Activated CD4-positive, alpha-beta T cell treated with anti-CD3 and anti-CD28 coated beads for 36 hours (primary cell): ENCODE measurements at places on chromosomes 7 and 10. TPM values are rescaled to one million over a fixed set of nuclear protein-coding genes. Genes with fewer than 3 reads are reported as not detected.
A peak's percentile ranks its signal among the peaks of the same experiment; 100 is the strongest.

DNA sequence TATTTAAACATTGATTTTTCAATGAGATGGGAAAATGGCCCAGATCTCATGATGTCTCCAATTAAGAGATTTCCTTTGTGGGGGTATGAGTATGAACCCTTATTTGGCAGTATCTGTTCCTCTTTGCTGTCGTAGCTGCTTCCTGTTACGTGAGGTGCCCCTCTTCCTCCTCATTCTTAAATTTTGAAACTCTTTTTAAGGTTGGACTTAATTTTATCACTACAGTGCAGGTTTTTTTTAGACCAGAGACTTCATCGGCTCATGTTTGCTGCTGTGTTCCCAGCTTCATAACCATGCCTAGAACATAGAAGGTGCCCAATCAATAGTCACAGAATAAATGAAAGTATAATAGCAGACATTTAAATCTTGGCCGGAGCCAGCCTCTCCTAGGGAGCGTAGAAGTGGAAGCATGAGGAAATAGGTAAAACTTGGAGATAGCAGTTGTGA, 2.4 kb downstream of the MIOS start:
- H3K27me3 ChIP-seq, result no peaks in the 10 kb centered on the region
- H3K36me3 ChIP-seq, result peaks cover 47% of the 10 kb centered on the region
- peaks cover 46% of the 10 kb centered on the region for H3K4me1 ChIP-seq
- peak overlapping the region; percentile 90 for H3K27ac ChIP-seq

Gene WASHC2C
- total RNA-seq, result 33.0 TPM

DNA sequence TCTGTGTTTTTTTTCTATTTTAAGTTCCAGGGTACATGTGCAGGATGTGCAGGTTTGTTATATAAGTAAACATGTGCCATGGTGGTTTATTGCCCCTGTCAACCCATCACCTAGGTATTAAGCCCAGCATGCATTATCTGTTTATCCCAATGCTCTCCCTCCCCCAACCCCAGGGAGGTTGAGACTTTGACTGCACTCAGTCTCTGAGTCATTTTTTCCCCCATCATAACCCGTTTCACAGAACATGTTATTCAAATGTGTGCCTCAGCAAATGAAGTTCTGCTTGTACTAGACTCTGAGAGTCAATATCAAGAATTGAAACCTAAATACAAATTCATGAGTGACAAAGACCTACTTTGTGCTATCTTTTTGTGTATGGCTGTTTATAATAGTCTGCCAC, 70.0 kb upstream of the CYP26C1 start:
- H3K27ac ChIP-seq, result peak overlapping the region; percentile 23
- peaks cover 33% of the 10 kb centered on the region for H3K4me1 ChIP-seq

Gene LIPM
- total RNA-seq, result not detected

GRCh38 chr10:79068203-79068561, 584 bp upstream of the ZMIZ1 start:
- peak; percentile 55 for DNase-seq
- H3K4me1 ChIP-seq, result peaks cover 34% of the 10 kb centered on the region
- H3K4me3 ChIP-seq, result peak overlapping the region; percentile 73
- no peaks in the 10 kb centered on the region for H3K36me3 ChIP-seq
- peak overlapping the region; percentile 58 for H3K27ac ChIP-seq

GRCh38 chr7:158821171-158822031, 7.9 kb downstream of the ESYT2 start:
- peak overlapping the region; percentile 71 for H3K4me3 ChIP-seq
- H3K36me3 ChIP-seq, result peaks cover 18% of the 10 kb centered on the region
- no peaks in the 10 kb centered on the region for H3K27me3 ChIP-seq
- H3K4me1 ChIP-seq, result peaks cover 82% of the 10 kb centered on the region

- H3K36me3 ChIP-seq, result no peaks in the 10 kb centered on the region
- no peak overlapping the region for H3K4me3 ChIP-seq
- no peak for DNase-seq
- H3K4me1 ChIP-seq, result no peaks in the 10 kb centered on the region
- H3K27me3 ChIP-seq, result peaks cover 8% of the 10 kb centered on the region
Observed at GRCh38 chr10:17835688-17836087, 26.5 kb downstream of the MRC1 start.

DNA sequence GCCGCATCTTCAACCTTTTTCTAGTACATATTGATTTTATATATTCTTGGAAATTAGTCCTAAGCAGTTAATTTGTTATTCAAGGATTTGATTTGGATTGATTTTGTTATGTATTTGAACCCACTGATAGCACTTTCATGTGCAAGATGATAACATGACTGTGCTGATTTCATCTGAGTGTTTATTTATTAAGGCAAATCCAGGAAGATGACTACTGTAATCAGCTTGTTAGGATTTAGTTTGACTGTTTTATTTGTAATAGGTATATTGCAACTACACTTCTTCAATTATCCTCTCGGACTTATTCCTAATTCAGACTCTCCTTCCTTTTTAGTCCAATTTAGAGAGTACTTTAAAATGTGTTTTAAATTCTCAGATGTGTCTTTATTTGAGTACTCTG, 75.1 kb upstream of the PRKG1 start:
- H3K27ac ChIP-seq, result no peak overlapping the region
- H3K4me1 ChIP-seq, result no peaks in the 10 kb centered on the region
- no peak for DNase-seq
- no peak overlapping the region for H3K4me3 ChIP-seq
- H3K36me3 ChIP-seq, result no peaks in the 10 kb centered on the region

GRCh38 chr7:73577627-73578341, 595 bp downstream of the TBL2 start:
- no peaks in the 10 kb centered on the region for H3K27me3 ChIP-seq
- H3K4me1 ChIP-seq, result peaks cover 26% of the 10 kb centered on the region
- H3K4me3 ChIP-seq, result peak overlapping the region; percentile 98
- no peak for DNase-seq
- peak overlapping the region; percentile 67 for H3K27ac ChIP-seq
- H3K36me3 ChIP-seq, result peaks cover 26% of the 10 kb centered on the region

GRCh38 chr10:78588194-78588811, 480.5 kb upstream of the ZMIZ1 start:
- DNase-seq, result no peak
- H3K4me1 ChIP-seq, result no peaks in the 10 kb centered on the region
- no peaks in the 10 kb centered on the region for H3K36me3 ChIP-seq
- no peak overlapping the region for H3K27ac ChIP-seq
- no peaks in the 10 kb centered on the region for H3K27me3 ChIP-seq

Gene MSMB
- total RNA-seq, result not detected

DNA sequence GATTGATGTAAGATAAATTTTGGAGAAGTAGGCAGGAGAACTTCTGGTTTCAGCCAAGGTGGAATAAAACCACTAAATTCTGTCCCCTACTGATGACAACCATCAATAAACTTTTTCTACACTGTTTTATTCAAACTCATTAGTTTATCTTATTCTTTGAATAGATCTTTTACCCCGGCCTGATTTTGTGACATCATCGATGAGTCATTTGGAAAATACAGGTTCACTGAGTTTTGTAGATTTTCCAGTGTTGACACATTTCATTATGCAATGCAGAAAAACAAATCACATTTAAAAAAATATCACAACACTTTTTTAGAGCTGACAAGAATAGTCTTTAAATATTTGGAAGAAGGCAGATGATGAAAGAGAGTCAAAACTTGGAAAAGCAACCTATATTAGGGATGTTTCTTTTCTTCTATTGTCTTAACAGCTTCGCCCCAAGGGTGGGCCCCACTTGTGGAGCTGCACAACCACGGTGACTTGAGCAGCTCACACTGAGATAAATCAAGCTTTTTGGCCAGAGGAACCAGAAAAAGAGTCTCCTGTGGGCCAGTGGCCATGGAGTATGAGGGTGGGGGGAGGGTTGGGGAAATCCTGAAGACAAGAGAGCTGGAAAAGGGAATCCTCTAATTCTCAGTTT, 112.8 kb downstream of the PTEN start:
- no peak overlapping the region for H3K4me3 ChIP-seq
- no peaks in the 10 kb centered on the region for H3K36me3 ChIP-seq
- no peaks in the 10 kb centered on the region for H3K27me3 ChIP-seq
- H3K27ac ChIP-seq, result no peak overlapping the region

- peak overlapping the region; percentile 8 for H3K27ac ChIP-seq
- H3K27me3 ChIP-seq, result no peaks in the 10 kb centered on the region
- peak; percentile 81 for DNase-seq
- H3K4me3 ChIP-seq, result peak overlapping the region; percentile 92
Observed at GRCh38 chr7:100476903-100477870, 1.8 kb downstream of the TSC22D4 start.

DNA sequence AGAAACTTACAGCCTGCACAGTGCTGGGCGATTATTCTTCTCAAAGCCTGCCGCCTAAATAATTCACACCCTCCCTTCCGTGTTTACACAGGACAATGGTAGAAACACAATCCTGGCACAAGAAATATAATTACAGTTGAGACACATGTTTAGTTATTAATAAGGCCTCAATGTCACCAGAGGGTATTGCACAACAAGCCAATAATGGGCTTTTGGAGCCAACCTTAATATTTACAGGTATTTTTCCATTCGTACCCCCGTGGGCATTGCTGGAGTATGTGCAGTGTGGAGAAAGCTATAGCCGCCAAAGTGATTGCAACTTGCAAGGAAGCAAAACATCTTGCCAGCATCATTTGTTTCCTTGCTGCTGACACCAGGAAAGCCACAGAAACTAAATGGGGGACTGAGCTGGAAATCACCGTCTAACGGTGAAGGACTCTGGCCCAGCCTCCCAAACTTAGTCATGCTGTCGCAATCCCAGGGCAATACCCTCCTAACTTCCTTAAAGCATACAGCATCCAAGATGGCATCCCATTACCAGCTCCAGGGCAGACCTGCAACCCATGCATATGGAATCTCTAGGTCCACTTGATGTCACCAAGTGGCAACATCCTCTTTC, 8.6 kb downstream of the CALN1 start:
- peaks cover 4% of the 10 kb centered on the region for H3K4me1 ChIP-seq
- no peaks in the 10 kb centered on the region for H3K36me3 ChIP-seq
- peaks cover 2% of the 10 kb centered on the region for H3K27me3 ChIP-seq
- H3K27ac ChIP-seq, result no peak overlapping the region
- no peak for DNase-seq

Gene COL28A1
- total RNA-seq, result not detected

Gene TAF6
- total RNA-seq, result 54.3 TPM

DNA sequence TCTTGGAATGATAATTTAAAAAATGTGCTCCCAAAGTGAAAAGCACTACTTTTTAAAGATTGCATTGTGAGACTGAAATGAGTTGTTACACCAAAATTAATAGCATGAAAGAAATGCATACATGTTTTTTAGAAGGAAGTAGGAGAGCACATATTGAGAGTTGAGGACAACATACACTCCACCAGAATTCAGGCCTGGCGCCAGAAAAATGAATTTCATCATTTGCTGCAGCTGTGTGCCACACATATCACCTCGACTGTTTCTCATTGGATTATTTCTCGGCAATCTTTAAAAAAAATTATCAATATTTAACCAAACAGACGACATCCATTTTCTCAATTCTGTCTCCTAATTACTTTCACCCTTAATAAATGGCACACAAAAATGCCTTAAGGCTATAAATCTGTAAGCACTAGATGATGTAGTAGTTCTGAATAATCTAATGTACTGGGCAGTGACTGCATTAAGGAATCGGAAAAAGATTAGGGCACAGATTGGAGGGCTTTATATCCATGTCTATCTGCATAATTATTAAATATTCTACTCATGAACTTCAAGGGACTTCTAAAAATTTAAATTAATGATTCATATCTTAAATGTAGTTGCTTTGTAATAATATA, 590.4 kb downstream of the NXPH1 start:
- H3K27ac ChIP-seq, result no peak overlapping the region
- no peaks in the 10 kb centered on the region for H3K4me1 ChIP-seq

Gene SPAM1
- total RNA-seq, result not detected

- no peak overlapping the region for H3K27ac ChIP-seq
- H3K4me1 ChIP-seq, result no peaks in the 10 kb centered on the region
- no peak for DNase-seq
- H3K27me3 ChIP-seq, result peaks cover 19% of the 10 kb centered on the region
Observed at GRCh38 chr10:116608686-116609594, 11.8 kb upstream of the PNLIPRP2 start.

DNA sequence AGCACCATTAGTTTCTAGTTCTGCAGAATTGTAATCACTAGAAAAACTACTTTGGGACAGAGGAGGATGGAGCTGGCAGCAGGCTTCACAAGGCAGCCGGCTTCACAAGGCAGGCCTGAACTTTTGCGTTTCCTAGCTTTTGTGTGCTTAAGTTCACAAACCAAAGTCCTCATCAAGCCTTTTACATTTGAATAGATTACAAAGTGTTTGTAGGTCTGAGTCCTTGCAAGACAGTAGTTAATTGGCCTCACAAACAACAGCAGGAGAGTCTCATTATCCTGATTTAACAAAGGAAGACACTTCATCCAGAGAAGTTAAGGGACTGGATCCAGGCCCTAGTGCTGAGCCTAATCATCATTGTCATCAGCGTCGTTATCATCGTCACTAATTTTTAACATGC, 147.8 kb upstream of the AUTS2 start:
- H3K27ac ChIP-seq, result no peak overlapping the region
- H3K36me3 ChIP-seq, result no peaks in the 10 kb centered on the region
- no peak for DNase-seq
- H3K4me1 ChIP-seq, result no peaks in the 10 kb centered on the region
- H3K4me3 ChIP-seq, result no peak overlapping the region

DNA sequence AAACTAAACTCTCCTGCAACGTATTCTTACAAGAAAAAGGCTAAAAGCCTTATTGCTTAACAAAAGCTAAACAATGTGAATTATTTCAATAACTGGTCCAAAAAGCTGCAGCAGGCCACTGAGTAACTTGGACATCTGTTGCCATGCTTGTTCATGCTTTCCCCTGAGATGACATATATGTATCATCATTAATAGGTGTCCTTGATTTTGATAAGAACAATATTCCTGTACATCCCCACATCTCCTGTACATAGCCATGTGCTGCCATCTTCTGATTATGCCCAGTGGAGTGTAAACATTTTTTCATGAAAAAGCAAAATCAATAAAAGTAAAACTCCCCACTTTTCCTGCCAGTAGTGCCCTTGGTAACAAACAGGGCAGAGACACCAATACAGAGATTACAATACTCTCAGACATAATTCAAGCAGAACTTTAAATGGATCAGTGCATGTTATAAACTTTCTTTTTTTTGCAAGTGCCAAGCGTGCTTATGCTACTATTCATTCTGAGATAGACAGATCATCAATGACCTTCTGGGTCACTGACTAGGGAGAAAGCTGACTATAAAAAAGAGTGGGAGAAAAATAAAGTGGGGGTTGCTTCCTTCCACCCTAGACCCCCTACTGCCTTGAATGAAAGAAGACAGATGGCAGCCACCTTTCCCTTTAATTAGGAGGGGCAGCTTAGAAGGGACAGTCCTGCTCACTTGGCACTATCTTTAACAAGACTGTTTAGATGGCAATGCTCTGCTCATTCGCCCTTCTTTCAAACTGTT, 205.5 kb upstream of the KLF14 start:
- H3K27me3 ChIP-seq, result no peaks in the 10 kb centered on the region
- no peak for DNase-seq
- peaks cover 90% of the 10 kb centered on the region for H3K4me1 ChIP-seq
- H3K4me3 ChIP-seq, result peak overlapping the region; percentile 67

- H3K36me3 ChIP-seq, result no peaks in the 10 kb centered on the region
- no peak overlapping the region for H3K4me3 ChIP-seq
- H3K27ac ChIP-seq, result no peak overlapping the region
- no peak for DNase-seq
Observed at GRCh38 chr7:155799514-155799913, 12.7 kb downstream of the SHH start.
